ENCODE measurements at places on chromosomes 6 and 20.

DNA sequence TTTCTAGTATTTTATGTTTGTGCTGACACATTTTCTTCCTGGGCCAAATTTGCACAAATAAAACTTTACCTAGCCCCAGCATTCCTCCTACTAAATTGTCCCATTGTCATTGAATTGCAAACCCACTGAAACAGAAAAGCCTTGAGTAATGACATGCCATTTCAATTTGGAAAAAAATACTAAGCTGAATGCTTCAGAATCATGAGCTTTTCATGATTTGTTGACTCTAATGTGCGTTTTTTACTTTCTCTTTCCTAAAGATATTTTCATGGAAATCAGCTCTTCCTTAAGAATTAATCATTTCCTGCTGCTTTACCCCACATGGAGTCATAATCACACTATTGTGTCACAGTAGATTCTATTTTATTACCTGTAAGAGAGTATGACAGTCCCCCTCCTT is 47.4 kb downstream of the TRDN start:
- DNase-seq = no peak

GRCh38 chr6:53437557-53438202 is 88.9 kb upstream of the ELOVL5 start:
- DNase-seq = no peak

- peak; percentile 52 for DNase-seq
Measured at GRCh38 chr20:45011108-45011526, 44.8 kb downstream of the STK4 start.

GRCh38 chr6:90356012-90356421 is 59.4 kb upstream of the BACH2 start:
- no peak for DNase-seq

- no peak for DNase-seq
Measured at GRCh38 chr6:167415441-167415961, 90.6 kb downstream of the TTLL2 start.

- no peak for DNase-seq
Measured at GRCh38 chr20:5780846-5781217, 30.6 kb downstream of the SHLD1 start.

GRCh38 chr6:137820952-137821351 is 46.1 kb upstream of the TNFAIP3 start:
- DNase-seq = no peak

DNA sequence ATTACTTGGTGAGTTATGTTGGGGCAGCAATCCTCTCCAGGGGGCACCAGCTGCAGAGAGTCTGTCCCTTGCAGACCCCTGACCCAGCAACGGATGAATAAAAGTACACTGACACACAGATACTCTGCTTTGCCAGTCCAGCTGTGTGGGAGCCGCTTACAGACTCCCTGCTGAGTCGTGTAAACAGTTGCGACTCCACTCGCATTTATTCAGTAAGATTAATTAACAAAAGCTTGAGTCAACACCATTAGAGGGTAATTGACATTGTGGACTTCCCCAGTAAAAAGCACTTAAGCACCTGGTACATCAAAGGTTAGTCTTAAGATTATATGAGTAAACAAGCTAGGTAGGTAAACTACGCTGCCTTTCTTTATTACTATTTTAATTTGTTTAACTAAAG is 92.0 kb upstream of the TMEM181 start:
- DNase-seq = no peak

- DNase-seq = no peak
Measured at GRCh38 chr6:27130668-27131428, 116.7 kb upstream of the PRSS16 start.

DNA sequence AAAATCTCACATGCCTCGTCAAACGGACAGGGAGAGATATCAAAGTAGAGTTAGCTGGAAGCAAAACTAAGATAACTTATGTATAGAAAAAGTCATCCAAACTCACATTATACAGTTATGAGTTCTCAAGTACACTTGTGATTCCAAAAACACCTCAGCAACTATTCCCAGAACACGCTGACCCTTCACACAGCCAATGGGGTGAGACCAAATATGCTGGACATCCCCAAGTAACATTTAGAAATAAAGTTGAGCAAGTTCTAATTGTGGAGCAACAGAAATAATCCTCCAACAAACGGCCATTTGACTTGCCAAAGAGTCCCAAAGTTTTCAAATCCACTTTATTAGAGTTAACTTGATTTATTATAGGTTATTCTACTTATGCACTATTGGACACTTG is 52.4 kb downstream of the LY86 start:
- DNase-seq = no peak

All from activated T-cell treated with anti-CD3 and anti-CD28 coated beads for 4 hours (primary cell).